GM23248 (cell line): ENCODE measurements at places on chromosomes 2 and 18. TPM values are rescaled to one million over a fixed set of nuclear protein-coding genes. Genes with fewer than 3 reads are reported as not detected.

GRCh38 chr2:64932371-64933216 lies 56.6 kb upstream of the SLC1A4 start:
- no peak for DNase-seq

The MLPH gene
- polyA plus RNA-seq: 10.8 and 14.9 TPM in 2 replicates

- peak; percentile 7 for DNase-seq
Measured at GRCh38 chr2:220935789-220936321, 636.2 kb downstream of the EPHA4 start.

DNA sequence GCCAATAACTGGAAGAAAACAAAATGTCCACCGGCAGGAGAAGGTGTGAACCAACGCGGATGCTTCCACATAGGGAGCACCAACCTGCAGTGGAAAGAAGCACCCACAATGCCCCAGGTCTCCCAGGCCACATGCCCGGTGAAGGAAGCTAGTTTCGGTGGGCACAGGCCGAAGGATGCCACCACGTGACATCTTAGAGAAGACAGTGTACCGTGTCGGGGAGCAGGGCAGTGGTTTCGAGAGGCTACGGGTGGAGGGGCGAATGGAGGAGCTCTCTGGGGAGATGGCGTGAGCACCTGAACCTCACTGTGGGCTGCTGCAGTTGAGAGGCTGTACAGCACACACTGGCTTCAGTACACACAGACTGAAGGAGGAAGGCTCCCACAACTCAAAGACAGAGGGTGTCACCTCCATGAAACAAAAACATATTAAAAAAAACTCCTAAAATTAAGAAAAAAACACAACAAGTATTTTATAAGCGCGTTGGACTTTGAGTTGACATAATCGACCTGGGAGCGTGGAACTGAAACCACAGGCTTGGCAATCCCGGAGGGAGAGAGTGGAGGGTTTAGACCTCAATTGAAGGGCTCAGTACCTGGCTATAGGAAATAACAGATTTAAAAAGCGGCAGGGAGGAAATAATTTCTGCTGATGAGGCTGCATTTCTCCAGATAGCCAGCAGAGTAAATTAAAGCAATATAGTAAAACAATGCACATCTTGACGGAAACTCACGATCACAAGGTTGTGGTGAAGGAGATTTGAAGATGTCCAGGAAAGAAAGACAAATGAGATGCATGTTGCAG lies 160.1 kb downstream of the RTP5 start:
- DNase-seq: peak; percentile 20

GRCh38 chr2:9800639-9800974 lies 42.7 kb upstream of the TAF1B start:
- DNase-seq: peak; percentile 26

The ENOSF1 gene
- polyA plus RNA-seq: 18.0 and 20.0 TPM in 2 replicates

DNA sequence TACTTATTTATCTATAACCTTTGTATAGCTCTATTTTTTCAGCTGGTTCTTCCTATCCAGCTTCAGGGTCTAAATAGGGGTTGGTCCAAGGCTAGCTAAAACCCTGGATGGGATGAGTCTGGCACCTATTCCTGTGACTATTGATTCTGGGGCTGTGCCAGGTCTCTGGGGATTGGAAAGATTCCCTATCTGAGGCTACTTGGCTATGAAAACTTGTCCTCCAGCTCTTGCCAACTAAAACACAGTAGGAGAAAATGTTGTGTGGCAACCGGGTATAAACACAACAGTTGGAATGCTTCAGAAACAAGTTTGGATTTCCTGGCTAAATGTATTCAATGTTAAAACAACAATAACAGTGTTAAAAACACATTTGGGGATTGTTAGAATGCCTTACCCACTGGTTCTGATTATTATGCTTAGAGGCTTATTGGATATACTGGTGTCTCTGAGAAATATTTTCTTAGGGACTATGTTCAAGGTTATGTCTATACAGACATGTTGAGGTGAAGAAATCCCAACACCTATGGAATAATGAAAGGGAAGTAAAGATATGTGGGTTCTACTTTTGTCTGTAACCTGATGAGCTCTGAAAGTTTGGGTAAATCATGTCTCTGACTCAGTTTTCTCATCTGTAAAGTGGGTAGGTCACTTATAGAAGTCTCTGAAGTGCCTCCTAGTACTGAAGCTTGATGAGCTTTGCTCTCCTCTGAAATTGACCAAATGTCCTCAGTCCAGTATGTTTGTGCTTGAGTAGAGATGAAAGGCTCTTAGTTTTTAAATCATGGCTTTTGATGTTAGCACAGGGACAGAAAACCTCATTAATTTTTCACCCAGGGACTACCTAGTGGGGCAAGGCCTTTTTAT lies 460.7 kb downstream of the MTX2 start:
- DNase-seq: peak; percentile 80

DNA sequence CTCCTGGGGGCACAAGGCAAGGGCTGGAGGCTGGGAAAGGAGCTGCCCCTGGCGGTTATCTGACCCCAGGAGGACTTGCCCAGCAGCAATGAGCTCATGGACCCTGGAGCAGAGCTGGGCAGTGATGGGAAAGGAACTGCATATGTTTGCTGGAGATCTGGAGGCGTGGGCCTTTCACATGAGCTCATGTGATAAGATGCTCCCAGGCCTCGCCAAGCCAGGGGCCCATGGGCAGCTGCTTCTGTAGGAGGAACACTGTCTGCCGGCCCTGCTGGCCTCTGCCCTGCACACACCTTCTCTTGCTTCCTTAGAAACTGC lies 9.0 kb upstream of the NPPC start:
- DNase-seq: no peak

GRCh38 chr2:20443276-20443920 lies 3.5 kb upstream of the RHOB start:
- DNase-seq: peak; percentile 62

The LIMS2 gene
- 30.4 and 33.7 TPM in 2 replicates for polyA plus RNA-seq

DNA sequence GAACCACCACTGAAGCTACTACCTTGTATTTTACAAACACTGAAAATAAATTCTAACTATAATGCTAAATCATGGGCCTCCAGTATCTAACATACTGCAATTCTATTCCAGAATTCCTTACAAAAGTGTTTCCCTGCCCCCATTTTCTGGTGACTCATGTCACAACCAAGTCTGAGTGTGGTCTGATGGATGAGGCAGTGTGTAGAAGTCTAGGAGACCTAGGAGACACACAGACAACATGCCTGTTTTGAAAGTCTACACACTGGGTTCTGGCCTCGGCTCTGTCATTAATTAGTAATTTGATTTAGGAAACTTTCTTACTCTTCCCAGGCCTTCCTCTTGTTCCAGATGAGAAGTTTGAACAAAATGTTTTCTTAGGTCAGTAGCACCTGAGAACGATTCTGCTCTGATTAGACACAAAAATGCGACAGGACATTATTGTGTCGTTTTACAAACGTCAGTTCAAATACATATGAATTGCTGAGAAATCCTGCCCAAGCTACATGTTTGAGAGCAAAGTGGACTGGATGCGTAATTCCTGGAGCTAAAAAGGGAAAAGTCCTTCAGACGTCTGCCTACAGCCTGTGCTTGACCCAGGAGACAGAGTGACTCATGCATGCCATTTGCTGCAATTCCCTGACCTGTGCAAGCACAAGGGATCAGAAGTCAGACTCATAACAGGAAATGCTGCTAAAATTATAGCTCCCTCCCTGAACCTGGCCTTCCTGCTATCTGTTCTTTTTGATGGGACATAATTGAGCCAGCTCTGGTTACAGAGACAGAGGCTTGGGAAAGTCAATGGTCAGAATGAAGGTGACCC lies 494.4 kb downstream of the SOX11 start:
- DNase-seq: peak; percentile 58

GRCh38 chr2:176872406-176872805 lies 340.2 kb upstream of the HNRNPA3 start:
- DNase-seq: no peak

GRCh38 chr2:75390169-75390568 lies 170.6 kb downstream of the EVA1A start:
- DNase-seq: no peak

DNA sequence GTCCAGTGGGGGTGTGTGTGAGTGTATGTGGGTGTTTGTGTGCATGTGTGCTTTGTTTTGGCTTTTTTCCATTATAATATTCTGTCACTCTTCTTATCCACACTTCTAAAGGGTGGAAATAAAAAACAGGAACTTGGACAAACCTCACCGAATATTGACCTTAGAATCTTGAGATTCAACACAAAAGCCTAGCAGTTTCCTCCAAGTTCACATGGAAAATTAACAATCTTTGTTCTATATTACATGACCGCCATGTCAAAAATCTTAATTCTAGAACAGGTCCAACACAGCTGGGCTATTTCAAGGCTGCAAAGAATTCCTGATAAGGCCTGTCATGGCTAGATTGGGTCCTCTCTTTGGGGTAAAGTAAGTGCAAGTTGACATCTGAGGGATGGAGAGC lies 169.3 kb upstream of the OSR1 start:
- DNase-seq: no peak

GRCh38 chr2:105052773-105053172 lies 14.9 kb downstream of the MRPS9 start:
- DNase-seq: no peak

DNA sequence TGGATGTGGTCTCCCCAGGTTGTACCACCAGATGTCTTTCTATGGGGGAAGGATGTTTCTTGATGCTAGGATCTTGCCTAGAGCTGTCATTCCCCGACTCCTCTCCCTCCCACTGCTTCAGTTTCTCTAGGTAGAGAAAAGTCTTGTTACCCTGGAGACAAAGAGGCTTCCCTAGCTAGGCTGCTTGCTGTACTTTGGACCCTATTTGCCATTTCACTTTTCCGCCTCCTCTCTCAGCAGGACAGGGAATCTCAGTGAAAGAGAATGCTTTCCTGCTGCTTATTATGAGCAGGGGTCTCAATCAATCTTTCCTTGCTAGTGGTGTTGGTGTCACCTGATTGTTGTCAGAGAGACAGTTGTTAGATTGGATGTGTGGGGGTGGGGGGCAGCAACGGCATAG lies 818.8 kb upstream of the GYPC start:
- DNase-seq: no peak

DNA sequence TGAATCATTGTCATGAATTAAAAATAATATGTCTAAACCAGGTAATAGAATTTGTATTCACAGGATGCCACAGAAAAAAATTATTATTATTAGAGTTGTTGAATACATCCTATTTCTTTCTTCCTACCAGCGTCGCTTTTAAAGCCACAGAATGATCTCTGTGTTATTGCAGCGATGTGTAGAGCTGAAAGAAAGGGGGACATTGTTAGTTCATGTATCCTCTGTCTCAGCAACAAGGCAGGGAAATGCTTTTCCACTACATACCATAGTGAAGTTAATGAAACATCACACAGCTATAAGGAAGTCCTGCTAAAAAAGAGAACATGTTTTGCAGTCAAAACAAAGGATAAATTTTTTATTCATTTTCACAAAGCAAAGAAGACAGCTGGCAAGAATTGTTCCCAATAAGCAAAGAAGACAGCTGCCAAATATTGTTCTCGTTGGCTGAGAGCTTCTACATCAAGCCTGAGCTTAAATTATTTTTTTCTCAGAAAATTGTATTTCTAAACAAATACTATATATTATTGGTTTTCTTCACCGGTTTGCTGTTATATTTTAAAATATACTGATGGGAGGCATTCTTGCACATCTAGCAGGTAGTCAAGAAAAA lies 1234.4 kb downstream of the SUCLG1 start:
- no peak for DNase-seq

- DNase-seq: peak; percentile 29
Measured at GRCh38 chr2:40332191-40332826, 119.6 kb downstream of the SLC8A1 start.

GRCh38 chr2:1673160-1673944 lies 71.0 kb downstream of the PXDN start:
- no peak for DNase-seq

- DNase-seq: peak; percentile 85
Measured at GRCh38 chr18:67730886-67731285, 214.4 kb upstream of the DSEL start.

The C2orf66 gene
- 0.25 TPM in 1 of 2 replicates, not detected in the other for polyA plus RNA-seq

The FAM237A gene
- polyA plus RNA-seq: not detected in 2 replicates

The ACMSD gene
- not detected in 2 replicates for polyA plus RNA-seq

GRCh38 chr2:2787301-2787907 lies 456.3 kb upstream of the MYT1L start:
- DNase-seq: no peak

DNA sequence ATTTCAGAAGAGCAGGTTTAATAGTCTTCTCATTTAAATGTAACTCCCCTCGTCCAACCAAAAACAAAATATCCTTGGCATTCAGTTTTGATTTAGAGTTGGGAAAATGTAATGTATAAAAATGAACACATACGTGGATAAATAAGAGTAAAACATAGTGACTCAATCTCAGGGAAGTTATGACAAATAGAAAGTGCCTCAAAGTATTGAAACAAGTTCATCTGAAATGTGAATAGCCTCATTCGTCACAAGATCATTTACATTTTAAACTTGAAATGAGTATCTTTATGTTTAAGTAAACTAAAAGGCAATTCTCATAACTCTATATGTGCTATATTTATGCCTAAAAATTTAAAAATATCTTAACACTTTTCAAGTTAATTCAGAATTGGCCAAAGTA lies 122.2 kb upstream of the SMAD7 start:
- peak; percentile 50 for DNase-seq
